ENCODE measurements at places on chromosomes 6 and 20.

DNA sequence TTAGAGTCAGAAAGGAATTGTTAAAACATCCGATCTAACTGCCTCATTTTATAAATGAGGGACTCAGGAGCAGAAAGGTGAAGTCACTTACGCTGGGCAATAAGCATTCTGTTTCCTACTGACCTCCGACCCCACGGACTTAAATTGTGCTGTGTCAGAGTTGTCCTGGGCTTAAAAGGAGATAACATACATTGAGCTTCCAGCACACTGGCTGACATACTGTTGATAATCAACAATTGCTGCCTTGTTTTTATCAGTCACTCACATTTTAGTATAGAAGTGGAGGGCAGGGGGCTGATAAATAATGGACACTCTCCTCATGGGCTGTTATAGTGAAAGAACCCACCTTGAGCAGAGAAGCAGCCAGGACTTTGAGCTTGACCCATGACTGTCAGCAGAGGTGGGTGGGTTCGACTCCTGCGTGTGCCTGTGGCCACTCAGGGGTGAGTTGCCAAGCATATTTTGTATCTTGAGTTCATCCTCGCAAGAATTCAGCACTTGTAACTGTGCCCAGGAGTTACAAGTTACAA, 166.5 kb upstream of the JARID2 start:
- DNase-seq = no peak

DNA sequence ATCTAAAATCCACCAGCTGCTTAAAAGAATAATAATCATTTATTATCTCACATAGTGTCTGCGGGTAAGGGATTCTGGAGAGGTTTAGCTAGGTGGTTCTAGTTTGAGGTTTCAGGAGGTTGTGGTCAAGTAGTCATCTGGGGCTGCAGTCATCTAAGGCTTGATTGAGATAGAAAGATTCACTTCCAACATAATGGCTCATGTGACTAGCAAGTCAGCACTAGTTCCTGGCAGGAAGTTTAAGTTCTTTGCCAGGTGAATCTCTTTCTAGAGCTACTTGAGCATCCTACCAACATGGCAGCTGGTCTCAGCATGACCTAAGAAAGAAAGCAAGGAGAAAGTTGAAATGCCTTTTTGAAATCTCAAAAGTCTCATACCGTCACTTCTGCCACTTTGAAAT, 128.8 kb downstream of the EDN1 start:
- no peak for DNase-seq

DNA sequence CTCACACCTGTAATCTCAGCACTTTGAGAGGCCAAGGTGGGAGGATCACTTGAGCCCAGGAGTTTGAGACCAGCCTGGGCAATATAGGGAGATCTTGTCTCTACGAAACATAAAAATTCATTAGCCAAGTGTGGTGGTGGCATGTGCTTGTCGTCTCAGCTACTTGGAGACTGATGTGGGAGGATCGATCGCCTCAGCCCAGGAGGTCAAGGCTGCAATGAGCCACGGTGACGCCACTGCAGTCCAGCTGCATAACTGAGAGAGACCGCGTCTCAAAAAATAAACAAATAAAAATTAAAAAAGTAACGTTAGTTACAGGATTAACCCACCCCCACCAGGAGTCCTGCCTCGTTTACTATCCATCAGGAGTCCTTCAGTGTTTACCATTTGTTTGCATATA, 345.1 kb downstream of the BTBD3 start:
- no peak for DNase-seq

- no peak for DNase-seq
These were observed 739.9 kb downstream of the C6orf118 start for GRCh38 chr6:164569509-164569908.

- no peak for DNase-seq
These were observed 12.8 kb downstream of the SNX14 start for GRCh38 chr6:85580878-85581267.

- no peak for DNase-seq
These were observed 98.6 kb upstream of the CLDN20 start for GRCh38 chr6:155165029-155165710.

DNA sequence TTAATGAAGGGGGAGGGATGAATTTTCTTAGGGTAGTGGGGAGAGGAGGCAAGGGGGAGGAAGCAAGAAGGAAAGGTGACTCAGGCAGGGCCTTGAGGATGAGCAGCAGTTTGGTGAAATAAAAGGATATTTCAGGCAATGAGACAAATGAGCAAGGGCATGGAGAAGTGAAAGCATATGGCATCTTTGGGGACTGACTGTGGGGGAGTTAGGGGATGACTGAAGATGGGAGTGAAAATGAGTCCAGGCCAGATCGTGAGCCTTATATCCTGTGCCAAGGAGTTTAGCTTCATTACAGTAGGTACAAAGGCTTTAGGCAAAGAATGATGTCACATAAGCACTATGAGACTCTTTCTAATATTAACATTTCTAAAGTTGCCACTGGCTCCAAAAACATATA, 51.9 kb downstream of the ILRUN start:
- no peak for DNase-seq

DNA sequence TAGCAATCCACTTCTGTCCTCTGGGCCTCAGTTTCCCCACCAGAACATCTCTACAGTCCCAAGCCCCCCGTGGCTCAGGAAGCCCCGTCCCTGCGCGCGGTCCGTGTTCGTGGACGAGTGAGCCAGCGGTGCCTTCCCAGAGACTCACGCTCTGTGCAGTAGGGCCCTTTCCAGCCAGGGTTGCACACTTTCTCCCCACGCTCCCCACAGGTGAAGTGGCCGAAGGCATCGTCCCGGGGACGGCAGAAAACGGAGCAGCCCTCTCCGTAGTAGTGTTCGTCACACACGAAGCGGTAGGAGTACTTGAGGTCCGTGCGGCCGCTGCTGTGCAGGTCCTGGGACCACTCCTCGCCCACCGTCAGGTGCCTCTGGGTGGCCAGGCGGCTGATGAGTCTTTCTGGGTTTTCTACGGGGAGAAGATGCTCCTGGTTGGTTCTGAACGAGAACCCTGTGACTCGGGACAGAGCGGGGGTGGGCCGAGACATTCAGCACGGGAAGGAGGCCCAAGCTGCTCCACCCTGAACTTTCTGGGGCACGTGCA, 2.7 kb downstream of the DLL1 start:
- DNase-seq = no peak

- DNase-seq = no peak
These were observed 2.0 kb downstream of the LY86 start for GRCh38 chr6:6590530-6590929.

- DNase-seq = no peak
These were observed 139.3 kb downstream of the PDSS2 start for GRCh38 chr6:107319906-107320530.

DNA sequence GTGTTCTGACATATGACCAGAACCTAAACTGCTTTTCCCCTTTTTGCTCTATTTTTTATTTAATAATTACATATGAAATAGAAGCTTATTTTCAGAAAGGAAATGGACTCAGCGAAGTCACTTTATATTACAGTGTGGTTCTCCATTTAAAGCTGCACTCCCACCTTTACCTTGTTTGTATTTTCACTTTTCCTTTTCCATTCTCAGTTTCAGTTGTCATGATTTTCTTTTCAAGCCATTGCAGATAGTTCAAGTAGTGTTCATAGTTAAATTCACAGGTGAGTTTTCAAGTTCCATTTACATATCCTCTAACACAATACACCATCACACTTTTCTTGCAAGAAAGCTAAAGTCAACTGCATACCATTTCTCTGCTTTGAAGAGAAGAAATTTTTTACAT, 400.2 kb downstream of the HACE1 start:
- DNase-seq = no peak

GRCh38 chr6:1063671-1064355, 248.1 kb upstream of the FOXQ1 start:
- no peak for DNase-seq

DNA sequence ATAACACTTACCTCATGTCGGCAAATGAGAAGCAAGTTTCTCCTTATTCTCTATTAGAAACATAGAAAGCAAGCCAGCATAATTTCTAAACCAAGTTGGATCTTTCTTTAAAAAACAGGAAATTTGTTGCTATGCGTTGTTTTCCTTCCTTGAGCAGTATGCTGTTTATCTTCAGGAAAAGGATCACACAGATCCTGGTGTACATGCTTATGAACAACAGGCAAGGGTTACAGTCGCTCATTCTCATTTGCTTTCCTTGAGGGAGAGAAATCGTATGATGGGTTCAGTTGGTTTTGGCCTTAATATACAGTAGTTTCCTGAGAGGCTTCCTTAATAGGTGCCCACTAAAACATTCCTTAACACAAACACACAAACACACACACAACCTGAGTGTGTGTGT, 118.8 kb downstream of the FYN start:
- DNase-seq = no peak

GRCh38 chr6:127514179-127514772, 4.9 kb downstream of the MTCL3 start:
- DNase-seq = no peak

- no peak for DNase-seq
These were observed 47.6 kb downstream of the CPXM1 start for GRCh38 chr20:2752567-2753460.

DNA sequence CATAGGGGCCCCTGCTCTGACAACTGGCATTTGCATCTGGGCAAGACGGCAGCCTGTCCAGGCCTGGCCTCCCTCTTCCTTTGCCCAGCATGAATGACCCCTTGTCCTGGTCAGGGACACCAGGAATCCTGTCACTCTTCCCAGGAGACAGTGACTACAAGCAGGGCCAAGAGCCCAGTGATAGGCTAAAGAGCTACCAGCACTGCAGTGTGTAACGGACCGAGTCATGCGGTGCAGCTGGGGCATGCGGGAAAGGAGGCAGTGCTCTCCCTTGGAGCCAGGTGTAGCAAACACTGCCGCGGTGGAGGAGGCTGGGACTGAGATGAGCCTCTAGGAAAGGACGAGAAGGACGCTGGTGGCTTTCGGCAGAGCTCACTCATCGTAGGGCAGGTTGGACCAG, 38.7 kb upstream of the DSP start:
- DNase-seq = no peak
